ENCODE measurements at places on chromosomes 2 and 18. TPM values are rescaled to one million over a fixed set of nuclear protein-coding genes. Genes with fewer than 3 reads are reported as not detected.
A peak's percentile ranks its signal among the peaks of the same experiment; 100 is the strongest.

DNA sequence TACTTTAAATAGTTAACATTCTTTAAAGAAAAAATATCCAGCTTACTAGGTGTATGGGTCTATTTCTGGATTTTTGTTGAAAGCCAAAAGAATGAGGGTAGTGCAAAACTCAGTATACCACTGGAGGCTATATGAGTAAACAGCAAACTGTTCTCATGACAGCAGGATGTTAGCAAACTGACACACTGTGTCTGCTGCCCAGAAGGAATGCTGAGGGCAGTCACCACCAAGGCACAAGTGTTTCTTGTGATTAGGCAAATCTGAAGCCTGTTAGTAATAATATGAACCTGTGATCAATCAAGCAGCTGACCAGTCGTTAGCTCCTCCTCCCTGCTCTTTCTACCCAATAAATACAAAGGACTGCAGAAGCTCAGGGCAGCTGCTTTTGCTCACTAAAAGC is 50.5 kb upstream of the SULT1C3 start:
- H3K4me1 ChIP-seq: peaks cover 19% of the 10 kb centered on the region
- peak overlapping the region; percentile 40 for H3K4me3 ChIP-seq
- H3K27me3 ChIP-seq: peaks cover 5% of the 10 kb centered on the region
- no peaks in the 10 kb centered on the region for H3K36me3 ChIP-seq

DNA sequence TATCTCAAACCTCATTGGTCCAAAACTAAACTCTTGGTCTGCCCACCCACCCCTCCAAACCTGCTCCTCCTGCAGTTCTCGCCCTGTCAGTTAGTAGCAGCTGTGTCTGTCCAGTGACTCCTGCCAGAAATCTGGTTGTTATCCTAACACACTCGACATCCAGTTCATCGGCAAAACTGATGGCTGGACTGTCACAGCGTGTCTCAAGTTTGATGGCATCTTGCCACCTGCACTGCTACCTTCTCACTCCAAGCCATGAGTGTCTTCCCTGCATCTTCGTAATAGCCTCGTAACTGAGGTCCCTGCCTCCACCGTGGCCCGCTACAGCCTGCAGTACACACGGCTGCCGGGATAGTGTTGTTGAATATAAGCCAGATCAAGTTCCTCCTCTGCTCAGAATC is 470.1 kb upstream of the RAB12 start:
- H3K4me1 ChIP-seq: peaks cover 51% of the 10 kb centered on the region
- no peak overlapping the region for H3K27ac ChIP-seq
- no peak for DNase-seq
- H3K4me3 ChIP-seq: no peak overlapping the region
- H3K36me3 ChIP-seq: peaks cover 22% of the 10 kb centered on the region

DNA sequence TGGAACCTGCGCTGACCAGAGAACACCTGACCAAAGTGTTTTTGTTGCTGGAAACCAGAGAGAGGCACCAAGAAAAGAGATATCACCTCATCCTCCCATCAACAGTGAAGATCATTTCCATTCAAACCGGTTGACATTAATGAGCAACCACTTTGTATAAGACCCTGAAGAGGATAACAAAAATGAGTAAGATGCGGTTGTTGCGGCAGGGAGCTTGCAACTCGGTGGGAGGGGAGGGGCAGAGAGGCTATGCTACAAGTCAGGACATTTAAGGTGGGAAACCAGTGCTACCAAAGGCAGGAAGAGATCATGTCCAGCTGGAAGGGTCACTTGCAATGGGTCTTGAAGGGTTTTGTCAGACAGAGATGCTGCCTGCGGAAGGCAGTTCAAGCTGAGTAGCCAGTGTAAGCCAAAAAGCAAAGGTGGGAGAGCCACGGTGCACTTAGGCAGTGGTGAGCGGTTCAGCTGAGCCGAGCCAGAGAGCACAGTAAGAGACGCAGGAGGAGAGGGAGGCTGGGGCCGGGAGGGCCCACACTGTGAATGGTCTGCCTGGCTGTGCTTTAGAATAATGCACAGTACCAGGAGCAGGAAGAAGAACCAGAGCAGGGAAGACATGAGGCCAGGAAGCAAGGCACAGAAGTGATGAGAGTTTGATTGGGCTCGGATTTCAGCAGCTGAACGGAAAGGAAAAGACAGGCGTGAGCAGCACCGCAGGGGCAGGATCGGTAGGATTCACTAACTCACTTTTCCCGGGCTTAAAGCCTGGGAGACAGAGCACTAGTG is 24.4 kb upstream of the DTNB start:
- H3K4me1 ChIP-seq: no peaks in the 10 kb centered on the region
- DNase-seq: no peak
- H3K36me3 ChIP-seq: no peaks in the 10 kb centered on the region
- peaks cover 10% of the 10 kb centered on the region for H3K27me3 ChIP-seq
- H3K4me3 ChIP-seq: no peak overlapping the region
- H3K27ac ChIP-seq: no peak overlapping the region

DNA sequence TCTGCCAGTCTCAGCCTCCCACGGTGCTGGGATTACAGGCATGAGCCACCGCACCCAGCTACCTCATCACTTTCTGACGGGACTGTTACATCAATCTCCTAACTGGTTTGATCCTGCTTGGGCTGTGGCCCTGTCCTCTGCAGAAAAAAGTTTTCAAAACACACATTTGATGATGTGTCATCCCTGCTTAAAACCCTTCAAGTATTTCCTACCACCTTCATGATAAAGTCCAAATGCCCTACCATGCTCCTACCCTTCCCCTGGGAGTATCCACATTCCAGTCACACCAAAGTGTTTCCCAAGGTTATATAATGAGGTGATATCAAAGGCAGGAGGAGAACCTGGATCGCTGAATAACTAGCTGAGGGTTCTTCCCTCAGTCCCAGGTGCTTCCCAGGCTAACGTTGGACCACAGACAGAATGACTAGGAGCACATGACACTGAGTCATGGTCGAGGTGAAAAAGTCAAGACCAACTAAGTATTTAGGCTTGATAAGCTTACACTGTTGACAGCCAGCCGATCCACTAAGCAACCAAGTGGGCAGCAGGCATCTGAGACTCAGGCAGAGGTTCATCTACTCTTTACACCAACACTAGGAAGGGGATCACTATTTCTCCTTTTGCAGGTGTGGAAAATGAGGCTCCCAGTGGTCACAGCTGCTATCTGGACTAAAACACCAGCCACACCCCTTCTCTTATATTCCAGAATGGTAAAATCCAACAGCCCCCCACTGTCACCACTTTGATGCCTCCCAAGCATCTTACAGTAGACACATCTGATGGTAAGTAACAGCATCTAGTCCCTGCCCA is 31.8 kb downstream of the CYRIA start:
- H3K27me3 ChIP-seq: peaks cover 2% of the 10 kb centered on the region
- H3K36me3 ChIP-seq: 0 out of 2 replicates have a peak, but pooled peaks cover 3% of the 10 kb centered on the region
- H3K27ac ChIP-seq: no peak overlapping the region
- no peak for DNase-seq
- no peaks in the 10 kb centered on the region for H3K4me1 ChIP-seq
- no peak overlapping the region for H3K4me3 ChIP-seq

GRCh38 chr2:167480232-167480985 is 592.1 kb downstream of the XIRP2 start:
- DNase-seq: no peak
- H3K4me1 ChIP-seq: no peaks in the 10 kb centered on the region
- no peak overlapping the region for H3K27ac ChIP-seq
- H3K27me3 ChIP-seq: no peaks in the 10 kb centered on the region

Gene ATP9B
- 10.3 TPM for total RNA-seq

Gene TUBB8B
- not detected for total RNA-seq

Gene WIPF1
- total RNA-seq: 39.2 TPM
